ENCODE measurements at places on chromosomes 2 and 18. TPM values are rescaled to one million over a fixed set of nuclear protein-coding genes. Genes with fewer than 3 reads are reported as not detected.

The ASB18 gene
- not detected for polyA plus RNA-seq

The UGT1A1 gene
- 0.25 TPM for polyA plus RNA-seq

The MXD1 gene
- polyA plus RNA-seq, result 11.3 TPM

The HOXD9 gene
- polyA plus RNA-seq, result not detected

The TMEM18 gene
- 26.2 TPM for polyA plus RNA-seq

The GALNT5 gene
- polyA plus RNA-seq, result 0.88 TPM

The SLC16A14 gene
- 0.36 TPM for polyA plus RNA-seq

The KCNK3 gene
- polyA plus RNA-seq, result 0.63 TPM

The SCYGR4 gene
- polyA plus RNA-seq, result not detected

The DSC1 gene
- not detected for polyA plus RNA-seq

The TTC31 gene
- 4.0 TPM for polyA plus RNA-seq

The CENPA gene
- polyA plus RNA-seq, result not detected

The OSR1 gene
- 55.1 TPM for polyA plus RNA-seq

The CETN1 gene
- polyA plus RNA-seq, result not detected

The KRCC1 gene
- 24.8 TPM for polyA plus RNA-seq

The NCKAP5 gene
- 0.75 TPM for polyA plus RNA-seq

The TLK1 gene
- polyA plus RNA-seq, result 12.3 TPM

The CNRIP1 gene
- 28.2 TPM for polyA plus RNA-seq

The TEKT4 gene
- not detected for polyA plus RNA-seq

The DOK6 gene
- 2.1 TPM for polyA plus RNA-seq

The TSGA10 gene
- 1.5 TPM for polyA plus RNA-seq

The KCNF1 gene
- polyA plus RNA-seq, result not detected

The OTOS gene
- not detected for polyA plus RNA-seq

The TMEFF2 gene
- not detected for polyA plus RNA-seq

The THUMPD2 gene
- polyA plus RNA-seq, result 17.8 TPM

The RGPD4 gene
- not detected for polyA plus RNA-seq

The ZNF516 gene
- 2.0 TPM for polyA plus RNA-seq

The CKAP2L gene
- under 0.01 TPM for polyA plus RNA-seq

The ELOA2 gene
- not detected for polyA plus RNA-seq

The TFCP2L1 gene
- polyA plus RNA-seq, result 0.03 TPM

The ZNF804A gene
- polyA plus RNA-seq, result not detected

The CELF4 gene
- polyA plus RNA-seq, result 0.51 TPM

The BZW1 gene
- 73.1 TPM for polyA plus RNA-seq

The EFR3B gene
- 0.36 TPM for polyA plus RNA-seq

The CD8A gene
- polyA plus RNA-seq, result 3.4 TPM

The IFIH1 gene
- polyA plus RNA-seq, result 9.0 TPM

The HOXD1 gene
- polyA plus RNA-seq, result 1.0 TPM

The RMDN2 gene
- 10.3 TPM for polyA plus RNA-seq

The TDRD15 gene
- not detected for polyA plus RNA-seq

The PREB gene
- polyA plus RNA-seq, result 24.9 TPM

Data from aorta (tissue), 5 donors.